ENCODE measurements at places on chromosomes 1 and 21.

- DNase-seq, result no peak
These were observed at the start of gene GIPC2 for GRCh38 chr1:78045926-78046778. Gene GIPC2 (plus strand): TSS chr1:78045966. CDS start chr1:78046095, 129 bp downstream.

- DNase-seq, result no peak
These were observed 37.5 kb downstream of the TOR1AIP2 start for GRCh38 chr1:179840107-179840506.

- no peak for DNase-seq
These were observed 44.6 kb downstream of the MAN1C1 start for GRCh38 chr1:25661043-25661815.

DNA sequence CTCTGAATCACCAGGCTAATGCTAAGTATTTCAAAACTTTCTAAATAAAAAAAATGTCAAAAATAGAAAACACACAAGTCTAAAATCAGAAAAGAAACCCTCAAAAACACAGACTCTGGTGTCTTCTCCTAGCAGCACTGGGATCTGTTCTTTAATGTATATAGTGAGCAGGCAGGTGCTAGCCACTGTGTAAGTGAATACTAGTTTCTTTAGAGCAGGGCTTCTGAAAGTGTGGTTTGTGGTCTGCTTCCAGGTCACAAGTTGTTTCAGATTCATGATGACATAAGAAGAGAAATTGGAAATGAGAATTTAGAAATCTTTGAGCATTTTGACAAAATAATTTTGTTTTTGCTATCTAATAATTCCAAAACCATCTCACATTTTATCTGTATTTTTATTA, 763.1 kb downstream of the USP25 start:
- no peak for DNase-seq

GRCh38 chr1:234559152-234559901, 50.7 kb downstream of the IRF2BP2 start:
- DNase-seq, result no peak

DNA sequence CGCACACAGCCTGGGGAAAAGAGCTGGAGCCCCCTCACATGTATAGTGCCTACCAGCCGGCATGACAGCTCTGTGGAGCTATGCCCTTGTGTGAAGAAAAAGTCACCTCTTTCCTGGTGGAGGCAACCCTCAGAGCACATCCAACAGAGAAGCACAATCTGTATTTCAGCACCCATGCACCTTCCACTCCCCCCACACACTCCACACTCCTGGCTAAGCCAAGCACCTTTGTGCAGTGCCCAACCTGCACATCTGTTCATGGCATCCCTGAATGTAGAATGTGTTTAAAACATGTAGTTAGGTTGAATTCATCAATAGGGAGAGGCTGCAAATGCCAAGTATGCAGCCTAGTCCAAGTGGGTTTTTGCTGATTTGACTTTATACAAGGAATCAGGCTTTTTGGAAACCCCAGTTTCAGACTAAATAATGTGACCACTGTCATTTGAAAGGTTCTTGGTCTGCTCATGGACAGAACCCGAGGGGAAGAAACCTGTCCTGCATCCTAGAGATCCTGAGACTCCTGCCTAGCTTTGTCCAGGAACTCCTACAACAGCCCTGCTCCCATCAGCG, 197.1 kb downstream of the TOMM20 start:
- no peak for DNase-seq

Data from stimulated activated CD8-positive, alpha-beta memory T cell treated with anti-CD3 and anti-CD28 coated beads, Interleukin-4, amount 100 ng/mL, for 4 hours (primary cell).